NCI-H1105 treated with DMSO at 0.1 percent for 48 hours (cell line): ENCODE measurements at places on chromosomes 7 and 10.

DNA sequence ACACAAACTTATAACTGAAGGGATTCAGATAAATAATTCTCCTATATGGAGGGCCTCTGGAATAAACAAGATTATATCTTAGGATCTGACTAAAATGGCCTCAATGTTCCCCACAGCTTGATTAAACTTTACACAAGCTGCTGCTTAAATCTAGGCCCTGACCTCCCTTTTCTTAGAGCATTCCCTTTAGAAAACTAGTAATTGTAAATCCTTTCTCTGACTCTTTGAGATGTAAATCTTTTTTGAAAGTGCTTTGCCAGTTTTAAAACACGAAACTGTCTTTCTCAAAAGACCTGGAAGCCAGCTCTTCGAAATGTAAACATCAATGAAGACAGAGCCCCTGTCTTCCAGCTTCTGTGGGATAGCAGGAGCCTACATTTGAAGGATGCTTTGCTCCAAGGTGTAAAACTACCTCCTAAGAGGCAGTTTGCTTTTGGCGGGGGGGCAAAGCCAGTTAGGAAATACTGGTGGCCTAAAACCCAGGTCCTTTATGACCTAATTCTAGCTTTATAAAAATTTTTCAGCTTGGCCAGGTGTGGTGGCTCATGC, 758.7 kb downstream of the CNTNAP2 start:
- DNase-seq, result no peak

DNA sequence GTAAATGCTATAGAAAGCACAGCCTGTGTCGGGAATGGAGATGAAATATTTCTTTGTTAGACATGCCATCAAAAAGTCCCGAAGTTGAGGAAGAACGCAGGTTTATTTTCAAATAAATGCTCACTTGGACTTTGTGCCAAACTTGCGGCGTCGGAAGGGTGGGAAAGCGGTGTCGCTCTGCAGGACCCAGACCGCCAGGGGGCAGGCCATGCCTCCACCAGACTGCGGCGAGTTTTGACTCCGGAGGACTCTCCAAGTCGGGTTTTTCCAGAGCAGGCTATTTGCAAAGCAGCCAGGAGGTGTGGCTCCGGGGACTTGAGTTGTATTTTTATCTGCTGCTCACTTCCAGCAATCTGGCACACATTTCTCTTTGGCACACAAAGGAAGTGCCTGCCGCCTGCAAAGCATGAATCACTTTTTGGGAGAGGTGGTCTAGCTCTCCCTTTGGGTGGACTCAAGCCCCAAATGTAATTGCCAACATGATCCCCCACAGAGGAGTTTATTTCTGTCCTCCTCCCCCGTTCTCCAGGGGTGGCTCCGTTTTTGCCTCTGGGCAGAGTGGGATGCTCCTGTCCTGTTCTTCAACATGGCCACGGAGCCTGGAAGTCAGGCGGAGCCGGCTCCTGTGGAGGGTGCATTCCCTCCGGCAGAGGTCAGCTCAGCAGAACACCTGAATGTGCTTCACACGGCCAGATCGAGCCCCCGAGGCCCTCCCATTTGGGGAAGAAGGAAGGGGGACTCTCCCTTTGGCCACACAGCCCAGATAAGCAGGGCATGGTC, 82.3 kb upstream of the GPR26 start:
- DNase-seq, result peak; percentile 48

DNA sequence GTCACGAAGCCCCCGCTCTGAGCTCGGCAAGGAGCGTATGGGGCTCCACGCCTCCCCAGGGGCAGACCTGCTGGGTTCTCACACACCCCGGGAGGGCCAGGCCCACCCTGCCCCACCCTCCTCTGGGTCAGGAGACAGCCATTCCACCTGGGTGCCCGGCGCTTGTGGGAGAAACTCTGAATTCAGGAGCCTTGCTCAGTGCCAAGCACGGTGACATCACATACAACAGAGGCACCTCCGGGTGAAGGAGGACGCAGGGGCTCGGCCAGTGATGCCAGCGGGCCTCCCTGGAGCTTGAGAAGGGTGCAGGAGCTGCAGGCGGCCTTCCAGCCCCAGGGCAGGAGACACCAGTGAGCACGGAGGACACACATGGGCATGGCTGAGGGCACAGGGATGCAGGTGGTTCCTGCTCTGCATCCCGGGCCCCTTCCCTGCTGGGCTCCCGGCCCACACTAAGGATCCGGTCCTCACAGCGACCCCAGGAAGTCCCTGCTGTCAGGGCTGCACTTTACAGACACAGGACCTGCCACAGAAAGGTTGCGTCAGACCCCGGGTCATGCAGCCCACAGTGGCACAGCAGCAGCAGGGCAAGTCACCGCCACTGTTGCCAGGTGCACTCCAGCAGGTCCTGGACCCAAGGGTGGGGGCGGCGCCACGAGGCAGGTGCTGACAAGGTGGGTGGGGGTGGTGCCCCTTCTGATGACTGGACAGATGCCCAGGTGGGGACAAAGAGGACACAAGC, 108.0 kb downstream of the MAD1L1 start:
- DNase-seq, result peak; percentile 71

DNA sequence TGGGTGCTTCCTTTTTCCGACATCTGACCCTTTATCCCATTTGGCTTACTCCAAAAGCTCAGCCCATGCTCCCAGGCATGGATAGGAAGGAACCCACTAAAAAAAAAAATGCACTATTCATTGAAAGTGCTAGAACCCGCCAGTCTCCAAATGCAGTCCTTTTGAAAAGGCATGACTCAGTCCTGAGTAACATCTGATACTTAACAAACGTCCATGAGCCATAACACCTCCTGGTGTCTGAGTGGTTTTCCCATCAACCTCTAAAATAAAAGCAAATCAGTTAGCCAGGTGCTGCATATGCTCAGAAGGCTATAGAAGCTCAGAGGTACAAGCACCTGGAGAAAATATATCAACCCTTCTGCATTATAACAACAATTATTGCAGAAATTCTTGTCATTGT, 45.0 kb upstream of the CACUL1 start:
- no peak for DNase-seq

- DNase-seq, result no peak
Observed at GRCh38 chr10:28082885-28083284, 84.0 kb upstream of the ODAD2 start.

DNA sequence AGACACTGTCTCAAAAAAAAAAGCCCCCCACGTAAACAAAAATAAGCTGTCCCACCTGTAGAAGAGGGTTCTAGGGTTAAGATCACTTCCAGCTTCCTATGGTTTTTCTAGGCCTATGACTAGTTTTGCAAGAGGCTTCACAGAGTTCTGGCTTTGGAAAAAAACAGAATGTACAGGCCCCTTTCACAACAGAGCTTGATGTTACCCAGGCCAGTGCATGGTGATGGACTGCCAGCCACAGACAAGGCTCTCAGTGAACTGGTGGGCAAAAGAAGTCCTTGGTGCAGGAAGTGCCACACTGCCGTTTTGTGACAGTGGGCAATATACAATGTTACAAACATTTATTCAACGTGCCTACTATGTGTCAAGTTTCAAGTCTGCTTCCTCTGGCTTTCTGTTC, 18.3 kb upstream of the EFCAB10 start:
- DNase-seq, result no peak

DNA sequence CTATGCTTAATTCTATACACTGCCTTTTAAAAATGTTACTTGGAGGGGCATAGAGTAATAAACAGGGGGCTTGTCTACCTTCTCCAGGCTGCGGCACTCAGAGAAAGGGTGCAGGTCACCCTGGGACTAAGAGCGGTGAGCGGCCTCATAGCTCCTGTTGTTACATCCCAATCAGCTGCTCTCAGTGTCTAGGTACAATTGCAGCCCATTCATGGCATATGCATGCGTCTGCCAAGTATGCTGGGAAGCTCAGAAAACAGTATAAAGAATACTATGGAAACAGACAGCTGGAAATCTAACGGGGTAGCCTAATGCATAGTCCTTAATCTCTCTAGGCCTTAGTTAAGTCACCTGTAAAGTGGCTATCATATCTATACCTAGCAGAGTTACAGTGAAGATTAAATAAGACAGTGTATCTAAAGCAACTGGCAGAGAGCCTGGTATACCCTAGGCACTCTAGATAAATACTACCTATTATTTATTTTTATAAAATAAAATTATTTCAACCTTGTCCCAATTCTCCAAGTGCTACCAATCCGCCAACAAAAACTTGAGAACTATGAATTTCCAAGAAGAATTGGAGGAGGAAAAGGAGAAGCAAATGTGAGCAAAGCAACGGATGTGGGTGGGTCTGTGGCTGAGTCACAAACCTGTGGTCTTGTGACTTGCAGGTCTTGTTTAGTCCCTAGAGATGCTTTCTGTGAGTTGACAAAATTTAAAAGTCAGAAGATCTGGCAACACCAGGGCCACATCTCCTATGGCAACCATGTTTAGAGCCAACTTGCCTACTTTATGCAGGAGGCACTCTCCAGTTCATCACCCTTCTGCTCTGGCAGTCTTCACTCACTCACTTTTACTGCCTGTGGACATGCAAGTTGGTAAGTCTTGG, 183.0 kb downstream of the RAPGEF5 start:
- DNase-seq, result no peak

GRCh38 chr7:2084331-2084730, 148.4 kb downstream of the MAD1L1 start:
- no peak for DNase-seq

DNA sequence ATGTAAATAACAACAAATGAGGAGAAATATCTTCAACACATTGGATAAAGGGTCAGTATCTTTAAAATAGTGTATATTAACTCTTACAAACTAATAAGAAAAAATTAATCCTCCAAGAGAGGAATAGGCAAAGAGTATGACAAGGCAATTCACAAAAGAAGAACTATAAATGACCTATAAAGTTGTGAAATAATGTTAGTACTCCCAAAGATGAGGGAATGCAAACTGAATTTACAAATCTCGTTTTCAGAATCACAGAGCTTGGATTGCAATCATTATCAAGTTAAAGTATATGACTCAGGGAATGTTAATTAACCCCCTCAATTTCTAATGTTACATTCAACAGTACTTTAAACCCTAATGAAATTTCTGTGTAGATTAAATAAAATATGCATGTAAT, 87.3 kb upstream of the TARP start:
- no peak for DNase-seq

GRCh38 chr10:49186613-49187012, 1.6 kb downstream of the TMEM273 start:
- no peak for DNase-seq

DNA sequence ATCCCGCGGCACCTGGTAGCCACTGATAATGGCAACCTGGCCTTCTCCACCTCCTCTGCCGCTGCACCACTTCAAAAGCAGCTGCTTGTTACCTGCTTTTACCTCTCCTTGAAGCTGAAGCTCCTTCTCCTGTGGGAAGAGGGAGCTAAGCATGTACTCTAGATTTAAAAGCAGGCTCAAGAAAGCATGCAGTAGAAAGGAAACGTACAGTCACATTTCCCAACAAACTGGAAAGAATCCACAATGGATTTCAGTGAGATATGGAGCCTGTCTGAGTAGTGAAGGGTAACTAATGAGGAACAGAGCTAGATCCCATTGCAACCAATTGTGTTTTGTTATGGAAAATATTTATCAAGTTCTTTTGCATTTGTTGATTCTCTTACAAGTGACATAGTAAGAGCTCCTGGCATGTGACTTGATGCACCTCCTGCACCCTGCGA, 457.4 kb upstream of the GALNT17 start:
- DNase-seq, result no peak

- no peak for DNase-seq
Observed at GRCh38 chr10:44008270-44008916, 359.7 kb upstream of the ZNF32 start.

DNA sequence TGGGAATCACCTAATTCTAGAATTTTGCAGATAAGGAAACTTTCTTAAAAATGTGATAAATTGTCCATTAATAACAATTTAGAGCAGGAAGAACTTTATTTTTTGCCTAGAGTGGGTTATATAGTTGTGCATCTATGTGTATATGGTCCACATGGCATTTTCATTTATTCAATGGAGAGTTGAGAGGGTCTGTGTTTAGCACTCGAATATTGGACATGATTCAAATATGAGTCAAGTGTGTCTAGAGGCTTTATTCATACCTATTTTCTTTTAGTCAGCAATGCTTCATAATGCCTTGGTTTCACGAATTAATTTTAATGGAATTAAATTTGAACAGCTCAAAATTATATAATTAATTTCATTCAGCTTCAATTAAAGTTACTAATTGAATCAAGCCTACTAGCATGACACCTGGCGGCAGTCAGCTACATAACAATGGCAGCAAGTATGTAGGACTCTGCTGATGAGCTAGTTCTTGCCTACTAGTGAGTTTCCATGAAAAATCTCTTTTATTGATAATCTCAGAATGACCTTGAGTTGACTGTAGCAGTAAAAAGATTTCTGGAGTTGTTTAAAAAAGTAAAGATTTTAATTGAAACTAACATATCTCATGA, 17.7 kb downstream of the MDFIC start:
- DNase-seq, result peak; percentile 92

- DNase-seq, result no peak
Observed at GRCh38 chr10:91541481-91541880, 91.4 kb downstream of the PPP1R3C start.

DNA sequence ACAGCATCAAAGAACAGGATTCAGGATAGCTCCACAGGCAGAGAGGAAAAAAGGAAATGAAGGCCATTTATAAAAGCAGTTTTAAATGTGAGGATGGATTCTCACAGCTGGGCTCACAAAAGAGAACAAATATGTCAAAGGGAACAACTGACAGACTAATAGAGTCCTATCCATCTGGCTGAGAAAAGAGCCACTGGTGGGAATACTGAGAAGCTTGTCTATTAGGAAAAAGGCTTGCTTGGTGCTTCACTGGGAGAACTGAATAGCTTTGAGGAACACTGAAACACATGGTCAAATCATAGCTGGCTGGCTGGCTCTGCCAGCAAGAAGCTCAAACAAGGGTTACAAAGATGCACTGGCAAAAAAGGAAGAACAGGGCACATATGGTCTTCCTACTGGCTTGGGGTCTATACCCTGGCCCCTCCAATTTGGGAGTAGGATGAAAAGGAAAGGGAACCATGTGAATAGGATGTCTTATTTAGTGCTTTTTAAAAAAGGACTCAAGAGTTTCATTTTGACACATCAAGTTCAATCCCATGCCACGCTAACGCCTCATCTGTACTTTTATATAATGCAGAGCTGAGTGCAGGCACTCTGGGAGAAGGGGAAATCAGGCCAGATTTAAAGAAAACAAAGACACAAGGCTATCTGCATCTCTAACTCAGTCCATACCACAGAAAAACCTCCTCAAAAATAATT, 44.8 kb upstream of the KCNIP2 start:
- DNase-seq, result no peak

- DNase-seq, result peak; percentile 8
Observed at GRCh38 chr10:124626759-124627380, 117.3 kb downstream of the FAM53B start.

DNA sequence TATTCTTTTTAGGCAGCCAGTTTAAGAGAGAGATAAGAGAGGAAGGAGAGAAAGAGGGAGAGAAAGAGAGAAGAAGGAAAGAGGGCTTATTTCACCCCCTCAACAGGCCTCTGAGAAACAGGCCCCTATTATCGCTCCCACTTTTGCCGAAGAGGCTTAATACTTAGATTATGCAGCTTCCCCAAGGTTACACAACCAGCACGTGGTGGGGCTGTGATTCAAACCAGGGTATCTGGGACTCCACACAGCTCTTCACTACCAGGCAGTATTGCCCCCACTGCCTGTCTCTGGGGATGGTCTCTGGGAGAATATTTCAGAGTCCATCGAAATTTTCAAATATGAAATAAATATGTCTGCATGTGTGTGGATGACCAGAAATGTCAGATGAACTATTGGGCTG, 3.0 kb downstream of the GIMAP1 start:
- DNase-seq, result no peak
